ENCODE measurements at places on chromosomes 3 and 15.

DNA sequence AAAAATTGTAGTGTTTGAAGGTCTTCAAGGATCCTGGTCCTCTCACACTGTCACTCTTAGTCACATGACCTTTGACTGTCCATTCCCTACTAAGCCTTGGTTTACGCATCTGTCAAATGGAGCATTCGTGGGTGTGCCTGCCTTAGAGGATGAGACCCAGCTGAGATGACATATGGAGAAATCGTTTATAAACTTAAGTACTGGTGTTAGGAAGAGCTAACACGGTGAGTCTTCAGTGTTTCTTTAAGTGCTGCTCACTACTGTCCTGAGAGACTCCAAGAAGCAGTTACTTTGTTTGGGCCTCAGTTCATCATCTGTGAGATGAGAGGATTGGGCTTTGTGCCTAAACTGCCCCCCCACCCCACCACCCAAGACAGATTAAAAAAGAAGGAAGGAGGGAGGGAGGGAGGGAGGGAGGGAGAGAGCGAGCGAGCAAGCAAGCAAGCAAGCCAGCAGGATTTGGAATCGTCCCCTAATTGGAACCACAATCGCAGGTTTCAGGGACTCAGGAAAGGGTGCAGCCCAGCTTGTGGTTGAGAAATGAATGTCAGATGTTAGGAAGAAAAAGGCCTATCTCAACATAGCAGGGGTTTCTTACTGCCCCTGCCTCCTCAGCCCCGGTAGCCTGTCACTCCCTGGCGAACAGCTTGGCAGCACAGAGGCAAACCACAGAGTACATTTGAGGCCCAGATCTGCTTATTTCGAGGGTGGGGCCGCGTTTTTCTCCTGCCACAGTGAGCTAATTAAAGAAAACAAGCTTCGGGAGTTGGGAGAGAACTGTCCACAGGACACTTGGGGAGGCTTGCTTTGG is 32.7 kb downstream of the SMAD3 start:
- peak; percentile 93 for DNase-seq

GRCh38 chr15:98713585-98714001 is 65.3 kb downstream of the IGF1R start:
- no peak for DNase-seq

GRCh38 chr3:178405531-178405930 is 130.7 kb upstream of the KCNMB2 start:
- no peak for DNase-seq

GRCh38 chr3:148896062-148896461 is 31.0 kb downstream of the CPA3 start:
- no peak for DNase-seq

Measured in hematopoietic multipotent progenitor cell (in vitro differentiated cells).